ENCODE measurements at places on chromosomes 7 and 10.

DNA sequence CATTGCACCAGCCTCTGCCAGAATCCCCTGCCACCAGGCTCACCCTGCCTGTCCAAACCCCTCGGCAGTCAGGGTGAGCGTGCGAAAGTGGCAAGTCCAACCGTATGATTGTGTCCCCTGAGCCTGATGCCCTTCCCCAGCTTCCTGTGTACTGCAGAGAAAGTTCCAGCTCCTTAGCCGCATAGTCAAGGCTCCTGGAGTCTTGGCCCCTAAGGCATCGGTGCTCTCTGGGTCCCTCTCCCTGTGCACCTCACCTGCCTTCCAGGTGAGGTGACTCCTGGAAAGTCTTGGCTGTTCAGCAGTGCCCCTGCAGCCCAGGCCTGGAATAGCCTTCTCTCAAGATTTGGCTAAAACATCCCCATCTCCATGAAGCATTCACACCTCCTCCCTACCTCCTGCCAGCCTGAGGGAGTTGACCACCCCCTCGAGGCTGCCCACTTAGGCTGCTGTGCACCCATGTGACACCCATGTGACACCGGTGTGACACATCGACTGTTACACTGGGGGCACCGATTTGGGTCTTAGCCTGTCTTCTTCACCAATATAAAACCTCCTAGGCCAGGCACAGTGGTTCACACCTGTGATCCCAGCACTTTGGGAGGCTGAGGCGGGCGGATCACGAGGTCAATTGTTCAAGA, 56.1 kb upstream of the ELN start:
- no peak for DNase-seq

- DNase-seq, result no peak
Measured at GRCh38 chr10:6364893-6365292, 162.2 kb downstream of the PFKFB3 start.

DNA sequence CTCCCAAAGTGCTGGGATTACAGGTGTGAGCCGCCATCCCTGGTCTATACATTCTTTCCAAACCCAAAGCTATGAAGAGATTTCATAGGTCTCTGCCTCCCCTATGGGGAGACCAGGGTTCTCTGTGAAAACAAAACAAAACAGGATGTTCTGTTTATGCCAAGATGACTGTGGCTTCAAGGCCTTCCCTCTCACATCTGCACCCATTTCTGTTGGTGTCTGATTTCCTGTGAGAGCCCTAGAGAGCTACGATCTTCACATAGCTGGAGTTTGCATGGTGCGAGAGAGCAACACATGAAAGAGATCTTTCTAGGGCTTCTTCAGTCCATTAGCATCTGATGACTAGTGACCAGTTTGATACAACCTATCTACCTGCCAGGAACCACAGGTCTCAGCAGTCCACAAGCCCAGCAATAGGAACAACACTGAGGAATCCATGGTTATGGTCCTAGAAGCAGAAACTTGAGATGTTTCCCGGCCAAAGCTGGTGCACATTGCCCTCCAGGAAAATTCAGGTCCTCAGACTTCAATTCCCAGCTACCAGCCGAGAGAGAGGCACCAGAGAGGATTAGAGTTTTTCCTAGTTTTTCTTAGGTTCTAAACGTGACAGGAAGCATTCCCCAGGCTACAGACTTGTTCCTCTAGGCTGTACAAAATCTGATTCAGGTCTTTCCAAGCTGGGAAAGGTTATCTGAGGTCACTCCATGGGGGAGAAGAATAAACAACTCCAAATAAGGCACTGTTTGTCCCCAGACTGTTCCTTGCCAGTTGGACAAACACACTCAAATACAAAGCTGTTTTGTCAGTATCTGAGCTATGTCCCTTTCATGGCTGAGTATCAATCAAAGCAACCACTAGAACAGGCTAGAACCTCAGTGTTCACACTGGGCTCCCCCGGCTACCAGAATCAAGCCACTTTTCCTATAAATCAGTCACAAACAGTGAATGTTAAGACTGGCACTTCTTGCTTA, 259.7 kb downstream of the CALN1 start:
- no peak for DNase-seq

DNA sequence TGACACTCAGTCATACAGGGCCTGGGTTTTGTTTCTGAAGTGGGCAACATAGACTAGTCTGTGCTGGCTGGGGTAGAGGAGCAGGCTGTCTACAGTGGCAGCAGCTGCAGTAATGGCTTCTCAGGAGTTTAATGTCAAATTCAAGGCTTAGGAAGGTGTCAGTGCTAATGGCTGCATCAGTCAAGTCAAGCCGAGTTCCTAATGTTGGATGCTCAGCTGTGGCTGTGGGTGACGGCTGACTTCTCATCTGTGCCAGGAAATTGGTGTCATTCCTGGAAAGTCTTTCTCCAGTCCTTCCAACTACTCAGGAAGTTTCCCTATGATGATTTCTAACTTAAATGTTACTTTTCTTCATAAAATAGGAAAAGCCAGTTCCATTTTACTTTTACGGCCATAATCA, 468.1 kb upstream of the IGFBP3 start:
- no peak for DNase-seq

DNA sequence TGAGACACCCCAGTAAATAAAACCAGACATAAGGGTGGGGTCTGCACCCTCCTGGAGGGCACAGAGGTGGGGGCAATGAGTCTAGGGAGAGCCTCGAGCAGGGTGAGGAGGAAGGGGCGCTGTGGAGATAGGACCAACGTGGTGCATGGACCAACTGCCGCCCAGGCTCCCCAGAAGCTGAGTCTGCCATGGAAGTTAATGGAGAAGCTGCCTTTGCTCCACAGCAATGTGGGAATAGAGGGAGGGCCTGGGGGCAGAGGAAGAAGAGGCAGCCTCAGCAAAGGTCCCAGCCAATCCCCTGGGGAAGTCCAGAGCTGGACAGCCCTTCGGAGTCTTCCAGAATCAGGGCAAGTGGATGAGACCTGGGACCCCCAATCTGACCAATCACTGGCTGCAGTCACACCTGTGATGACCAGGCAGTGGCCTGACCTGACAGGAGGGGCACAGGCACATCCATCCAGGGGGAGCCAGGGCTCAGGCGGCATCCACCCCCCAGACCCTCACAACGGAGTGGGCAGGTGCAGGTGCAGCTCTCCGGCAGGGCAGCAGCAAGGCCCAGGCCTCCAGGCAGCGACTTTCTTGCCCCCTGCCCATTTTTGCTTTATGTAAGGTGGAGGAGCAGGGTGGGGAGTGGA, 242.2 kb upstream of the PPP2R2D start:
- no peak for DNase-seq

GRCh38 chr10:103712146-103712545, 143.2 kb downstream of the SH3PXD2A start:
- no peak for DNase-seq

DNA sequence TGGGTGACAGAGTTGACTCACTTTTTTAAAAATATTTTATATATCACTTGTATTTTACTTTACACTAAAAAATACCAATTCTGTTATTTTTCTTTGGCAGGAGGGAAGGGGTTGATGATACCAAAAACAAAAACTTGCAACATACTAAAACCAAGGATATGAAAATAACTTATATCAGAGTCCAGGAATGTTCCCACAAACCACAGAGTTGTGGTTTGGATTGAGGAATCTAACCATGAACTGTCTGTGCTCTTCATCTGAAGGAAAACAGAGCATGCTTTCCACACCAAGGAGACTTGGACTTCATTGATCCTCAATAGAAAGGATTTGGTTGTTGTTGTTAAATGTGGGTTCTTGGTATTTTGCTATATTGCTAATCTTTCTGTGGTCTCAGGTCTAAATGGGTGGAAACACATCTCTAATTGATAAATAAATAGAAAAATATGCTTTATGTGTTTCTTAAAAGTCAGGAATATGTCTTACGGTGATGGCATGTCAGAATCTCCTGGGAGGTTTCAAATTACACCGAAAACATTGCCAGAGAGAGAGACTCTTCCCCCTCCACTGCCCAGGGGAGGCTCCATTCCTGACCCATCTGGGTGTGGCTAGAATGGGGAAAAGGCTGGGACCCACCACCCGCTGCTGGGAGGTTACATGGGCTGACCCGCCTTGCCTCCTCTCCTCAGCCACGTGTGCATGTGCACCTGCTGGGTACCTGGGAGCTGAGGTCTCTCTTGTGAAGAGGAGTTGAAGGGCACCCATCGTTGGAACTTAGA, 46.9 kb upstream of the STK17A start:
- DNase-seq, result no peak

GRCh38 chr10:132229096-132229495, 42.3 kb downstream of the DPYSL4 start:
- DNase-seq, result no peak

GRCh38 chr7:35988105-35988504, 164.9 kb upstream of the EEPD1 start:
- no peak for DNase-seq

DNA sequence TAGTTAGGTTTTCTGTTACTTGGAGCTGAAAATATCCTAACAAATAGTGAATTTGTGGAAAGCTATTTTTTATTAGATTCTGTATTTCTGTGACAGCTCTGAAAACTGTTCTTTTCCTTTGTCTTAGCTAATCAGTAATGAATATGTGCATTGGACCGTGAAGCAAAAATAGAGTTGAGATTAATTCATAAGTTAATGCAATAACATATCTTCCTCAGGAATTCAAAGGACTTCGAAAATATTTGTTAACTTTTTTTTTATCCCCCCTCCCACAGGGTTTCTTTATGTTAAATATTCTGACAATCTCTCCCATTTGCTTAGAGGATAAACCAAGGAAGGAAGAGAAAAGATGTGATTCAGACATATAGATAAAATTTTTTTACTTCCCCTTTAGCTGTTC, 101.4 kb downstream of the PODXL start:
- DNase-seq, result no peak

DNA sequence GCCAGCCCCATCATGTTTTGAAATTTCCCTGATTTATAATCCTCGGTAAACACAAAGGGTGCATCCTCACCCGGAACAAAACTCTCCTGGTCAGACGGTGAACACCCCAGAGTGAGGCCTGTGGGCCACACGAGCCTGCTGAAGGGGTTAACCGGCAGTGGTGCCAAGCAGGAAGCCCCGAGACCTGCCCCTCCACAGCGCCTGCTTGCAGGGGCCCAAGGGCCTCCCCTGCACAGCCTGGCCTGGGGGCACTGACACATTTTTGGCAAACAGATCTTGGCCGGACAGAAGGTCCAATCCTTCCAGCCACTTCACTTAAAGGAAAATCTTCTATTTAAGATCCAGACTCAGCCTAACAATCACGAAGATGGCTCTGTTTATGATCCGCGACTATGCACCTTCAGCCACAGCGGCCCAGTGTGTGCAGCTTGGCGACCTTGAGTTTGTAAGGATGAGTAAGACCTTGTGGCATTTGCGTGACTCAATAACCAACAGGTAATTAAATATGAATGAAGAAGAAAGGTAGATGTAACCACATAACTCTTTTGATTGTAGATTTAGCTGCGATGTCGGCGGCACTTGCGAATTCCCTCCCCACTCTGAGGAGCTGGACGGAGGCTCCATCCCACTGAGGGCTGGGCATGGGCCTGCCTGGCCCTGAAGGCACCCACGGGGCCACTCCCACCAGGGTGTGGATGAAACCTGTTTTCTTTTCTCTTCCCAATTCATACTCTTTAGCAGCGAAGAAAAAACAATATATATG, 328.2 kb downstream of the DNAJB6 start:
- no peak for DNase-seq

DNA sequence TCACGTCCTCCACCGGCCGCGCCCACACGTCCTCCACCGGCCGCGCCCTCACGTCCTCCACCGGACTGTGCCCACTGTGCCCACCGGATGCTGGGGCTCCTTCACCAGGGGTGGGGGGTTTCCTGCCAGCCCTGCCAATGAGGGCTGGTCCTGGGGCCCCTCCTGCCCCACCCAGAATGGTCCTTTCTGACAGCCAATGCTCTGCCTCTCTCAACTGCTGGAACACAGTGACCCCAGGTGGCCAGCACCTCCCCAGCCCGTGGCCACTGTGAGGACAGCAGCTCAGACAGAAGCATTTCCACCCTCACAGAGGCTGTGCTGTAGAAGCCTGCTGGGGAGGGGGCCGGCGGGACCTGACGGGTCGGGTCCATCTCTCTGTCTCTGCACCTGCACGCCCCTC, 90.1 kb upstream of the DNAAF5 start:
- DNase-seq, result no peak

- no peak for DNase-seq
Measured at GRCh38 chr10:74763934-74764591, 62.3 kb upstream of the KAT6B start.

DNA sequence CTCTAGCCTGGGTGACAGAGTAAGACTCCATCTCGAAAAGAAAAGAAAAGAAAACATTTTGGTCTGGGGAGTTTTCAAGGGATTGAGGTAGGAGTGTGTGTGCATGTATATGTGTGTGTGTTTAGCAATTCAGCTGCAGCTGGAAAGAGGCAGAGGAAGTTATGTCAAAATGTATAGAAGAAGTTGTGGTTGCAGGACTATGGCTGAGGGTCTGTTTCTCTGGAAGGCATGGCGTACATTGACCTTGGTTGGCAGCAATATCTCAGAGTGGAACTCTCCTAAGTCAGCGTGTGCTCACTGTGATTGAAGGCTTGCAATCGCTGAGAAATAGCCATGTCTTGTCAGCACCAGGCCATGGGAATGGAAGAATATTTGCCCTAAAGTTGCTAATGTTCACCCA, 28.6 kb upstream of the RHBDD2 start:
- DNase-seq, result no peak

DNA sequence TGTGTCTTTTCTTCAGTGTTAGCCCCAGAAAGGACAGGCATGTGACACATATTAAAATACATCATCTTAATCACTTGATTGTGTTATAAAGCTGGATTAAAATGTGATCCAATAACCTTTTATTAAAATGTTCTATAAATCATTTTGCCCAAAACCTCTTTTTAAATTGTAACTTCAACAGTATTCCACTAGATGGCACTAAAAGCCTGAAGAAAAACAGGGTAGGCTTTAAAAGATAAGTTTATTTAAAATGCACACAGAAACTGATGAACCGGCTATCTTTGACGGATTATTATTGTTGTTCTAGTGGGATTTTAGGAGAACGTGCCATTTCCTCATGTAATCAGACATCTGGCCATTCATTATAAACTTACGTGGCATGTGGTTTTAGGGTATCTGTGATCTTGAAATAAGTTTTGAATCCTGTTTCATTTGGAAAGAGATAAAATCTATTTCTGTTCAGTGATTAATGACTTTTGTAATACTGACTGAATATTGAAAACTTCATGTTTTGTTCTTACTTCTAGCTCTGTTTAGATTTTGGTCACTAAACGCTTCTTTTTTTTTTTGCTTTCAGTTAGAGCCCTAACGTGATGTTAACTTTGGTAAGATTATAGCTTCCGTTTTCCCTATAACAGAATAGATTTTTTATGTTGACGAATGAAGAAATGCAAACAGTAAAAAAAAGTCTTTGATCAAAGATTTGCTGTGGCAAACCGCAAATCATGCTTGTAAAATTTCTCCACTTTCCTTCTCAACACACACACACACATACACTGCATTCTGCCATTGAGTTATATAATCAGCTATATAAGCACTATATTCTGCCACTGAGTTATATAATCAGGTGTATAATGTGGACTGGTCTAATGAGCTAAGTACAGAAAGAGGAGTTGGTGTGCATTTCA, 13.6 kb downstream of the VPS50 start:
- DNase-seq, result no peak

GRCh38 chr10:100730725-100731406, 14.5 kb upstream of the PAX2 start:
- no peak for DNase-seq

Data from activated CD4-positive, CD25-positive, alpha-beta regulatory T cell (primary cell).